Central memory CD4-positive, alpha-beta T cell (primary cell): ENCODE measurements at places on chromosomes 3 and 15.

DNA sequence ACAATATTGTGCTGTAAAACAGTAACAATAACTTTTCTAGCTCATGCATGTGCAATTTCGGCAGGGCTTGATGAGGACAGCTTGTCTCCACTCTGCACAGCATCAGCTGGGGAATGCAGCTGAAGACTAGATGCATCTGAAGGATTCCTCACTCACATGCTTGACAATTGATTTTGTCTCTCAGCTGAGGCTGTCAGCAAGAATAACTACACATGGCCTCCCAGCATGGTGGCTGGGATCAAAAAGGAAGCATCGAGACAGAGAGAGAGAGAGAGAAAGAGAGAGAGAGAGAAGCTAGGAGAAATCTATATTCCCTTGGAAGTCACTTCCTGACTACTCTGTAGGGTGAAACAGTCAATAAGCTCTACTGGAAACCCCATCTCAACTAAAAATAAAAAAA, 487.1 kb downstream of the PLOD2 start:
- no peak for DNase-seq

DNA sequence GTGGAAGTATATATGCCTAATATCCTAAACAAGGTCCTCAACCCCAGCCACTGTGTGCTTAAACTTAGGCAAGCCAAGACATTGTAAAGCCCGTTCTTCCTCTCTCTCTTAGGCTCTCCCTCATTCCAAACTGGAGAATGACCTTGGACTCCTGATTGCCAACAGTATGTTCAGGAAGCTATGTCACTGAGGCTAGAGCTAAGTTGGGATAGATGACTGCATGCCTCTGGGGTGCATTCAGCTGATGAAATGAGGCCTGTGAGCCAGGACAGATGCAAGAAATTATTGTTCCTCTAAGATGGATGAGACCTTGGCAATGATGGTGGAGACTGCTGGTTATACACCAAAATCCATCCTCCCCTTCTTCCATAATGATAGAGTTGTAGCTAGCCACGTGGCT, 27.9 kb upstream of the TBC1D21 start:
- DNase-seq = no peak

- peak; percentile 31 for DNase-seq
Measured at GRCh38 chr3:119219069-119219468, 21.6 kb downstream of the B4GALT4 start.

DNA sequence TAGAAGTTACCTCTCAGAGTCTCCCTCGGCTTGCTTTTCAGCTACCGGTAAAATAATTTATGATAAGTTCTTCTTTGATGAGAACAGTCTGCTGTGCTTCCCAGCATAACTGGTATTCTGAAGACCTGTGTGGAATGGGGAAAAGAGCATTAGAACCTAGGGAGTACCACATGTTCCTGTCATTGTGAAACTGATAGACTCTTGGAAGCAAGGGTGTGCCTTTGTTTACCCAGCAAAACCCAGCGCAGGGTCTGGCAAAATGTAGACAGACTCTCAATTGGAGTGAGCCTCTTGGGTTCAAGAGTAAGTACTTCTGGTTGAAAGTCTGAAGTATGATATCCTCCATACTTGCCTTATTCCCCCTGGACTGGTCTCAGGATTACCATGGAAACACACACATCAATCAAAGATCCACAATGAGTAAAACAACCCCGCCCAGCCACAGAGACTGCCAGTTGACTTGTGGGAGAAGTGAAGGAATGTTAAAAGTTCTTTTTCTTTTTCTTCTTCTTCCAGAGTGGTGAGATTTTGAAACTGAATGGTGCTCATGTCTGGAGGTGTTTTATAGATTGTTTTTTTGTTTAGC, 652.4 kb upstream of the NAALADL2 start:
- DNase-seq = no peak

DNA sequence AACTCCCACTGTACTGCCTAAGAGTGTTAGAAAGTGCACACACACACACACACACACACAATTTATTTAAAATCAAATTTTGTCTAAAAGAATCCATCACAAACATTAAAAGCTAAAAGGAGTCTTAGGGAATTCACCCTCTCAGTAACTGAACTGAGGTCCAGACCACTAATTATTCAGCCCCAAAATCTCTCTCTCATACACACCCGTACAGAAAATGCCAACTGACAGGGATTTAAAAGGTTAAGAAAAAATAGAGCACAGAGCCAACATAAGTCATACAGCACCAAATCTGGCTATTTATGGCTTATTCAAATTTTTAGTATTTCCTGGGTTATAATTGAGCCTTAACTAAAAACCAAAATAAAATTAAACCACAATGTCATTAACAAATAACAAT, 20.7 kb downstream of the GBE1 start:
- no peak for DNase-seq

GRCh38 chr3:50474717-50475116, 28.7 kb downstream of the CACNA2D2 start:
- no peak for DNase-seq

GRCh38 chr15:35170207-35170606, 85.1 kb upstream of the NANOGP8 start:
- DNase-seq = no peak

DNA sequence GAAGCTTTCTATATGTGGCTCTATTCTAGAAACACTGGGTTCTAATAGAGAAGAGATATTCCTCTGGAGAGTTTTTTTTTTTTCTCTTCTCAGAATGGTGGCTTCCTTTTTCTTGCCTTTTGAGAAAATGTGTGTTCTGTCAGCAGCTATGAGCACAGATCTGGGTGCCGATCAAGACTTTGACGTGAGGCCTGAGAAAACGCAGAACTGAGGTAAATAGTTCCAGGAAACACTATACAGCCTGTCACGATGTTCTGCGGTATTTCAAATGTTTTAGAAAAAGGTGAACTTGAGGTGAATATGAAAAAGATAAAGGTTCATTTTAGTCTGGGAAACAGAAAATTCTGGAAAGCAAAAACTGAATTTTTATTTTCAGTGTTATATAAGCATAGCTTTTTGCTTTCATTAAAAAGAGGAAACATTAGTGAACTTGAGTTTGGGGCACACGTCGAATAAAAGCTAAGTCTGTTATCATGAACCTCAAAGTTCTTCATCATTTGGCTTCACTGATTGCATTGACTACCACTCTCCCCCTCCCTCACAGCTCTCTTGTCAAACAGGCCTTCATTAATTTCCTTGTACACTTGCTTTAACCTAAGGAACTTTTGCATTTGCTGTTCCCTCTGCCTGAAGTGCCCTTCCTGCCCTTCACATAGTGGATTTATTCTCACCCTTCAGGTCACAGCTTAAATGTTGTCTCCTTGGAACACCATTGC, 265.1 kb downstream of the NFKBIZ start:
- DNase-seq = peak; percentile 53

GRCh38 chr3:25572336-25572735, 92.4 kb downstream of the TOP2B start:
- no peak for DNase-seq

GRCh38 chr15:89528757-89529352, 32.5 kb upstream of the RHCG start:
- no peak for DNase-seq

GRCh38 chr15:73357999-73358665, 10.6 kb downstream of the HCN4 start:
- DNase-seq = no peak

GRCh38 chr3:101548527-101549105, 13.1 kb upstream of the TRMT10C start:
- no peak for DNase-seq

DNA sequence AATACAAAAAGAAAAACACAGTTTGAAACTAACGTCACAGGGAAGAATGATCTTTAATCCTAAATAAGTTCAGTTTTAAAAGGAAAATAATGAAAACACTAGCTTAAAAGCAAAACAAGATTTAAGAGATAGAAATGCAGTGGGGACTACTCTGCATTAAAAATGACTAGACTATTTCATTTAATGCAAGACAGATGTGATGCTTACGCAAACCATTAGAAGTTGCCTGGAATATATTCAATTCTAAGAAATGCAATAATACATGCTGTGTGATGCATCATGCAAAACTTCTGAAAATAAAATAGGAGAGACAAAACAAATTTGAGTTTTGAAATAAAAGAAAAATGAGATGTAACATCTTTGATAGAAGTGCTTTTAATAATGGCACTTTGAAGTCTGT, 97.6 kb upstream of the STRIT1 start:
- DNase-seq = no peak

GRCh38 chr3:23900744-23901143, 16.0 kb downstream of the NKIRAS1 start:
- no peak for DNase-seq

DNA sequence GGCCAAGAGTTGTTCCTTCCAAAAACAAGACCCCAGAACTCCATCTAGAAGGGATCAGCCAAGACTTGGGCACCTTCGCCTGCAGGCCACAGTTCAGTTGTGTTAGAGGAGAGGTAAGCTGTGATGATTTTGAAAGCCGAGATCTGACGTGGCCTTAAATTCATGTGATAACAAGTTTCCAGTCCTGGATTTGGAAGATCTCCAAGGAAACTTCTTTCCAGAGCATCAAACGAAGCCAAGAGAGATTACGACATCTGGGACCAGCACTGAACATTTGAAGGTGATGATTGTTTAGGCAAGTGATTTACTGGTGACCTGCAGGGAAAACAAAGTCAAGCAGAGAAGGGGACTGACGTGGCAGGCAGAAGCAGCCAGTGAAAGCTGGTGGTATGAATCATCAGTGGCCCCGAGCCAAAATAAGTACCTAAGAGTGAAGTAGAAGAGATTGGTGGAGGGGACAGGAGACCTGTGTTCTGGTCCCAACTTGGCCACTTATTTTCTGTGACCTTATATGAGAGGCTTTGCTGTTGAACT, 339.0 kb upstream of the PROK2 start:
- no peak for DNase-seq

GRCh38 chr15:95259513-95259912, 1028.2 kb downstream of the MCTP2 start:
- peak; percentile 27 for DNase-seq

DNA sequence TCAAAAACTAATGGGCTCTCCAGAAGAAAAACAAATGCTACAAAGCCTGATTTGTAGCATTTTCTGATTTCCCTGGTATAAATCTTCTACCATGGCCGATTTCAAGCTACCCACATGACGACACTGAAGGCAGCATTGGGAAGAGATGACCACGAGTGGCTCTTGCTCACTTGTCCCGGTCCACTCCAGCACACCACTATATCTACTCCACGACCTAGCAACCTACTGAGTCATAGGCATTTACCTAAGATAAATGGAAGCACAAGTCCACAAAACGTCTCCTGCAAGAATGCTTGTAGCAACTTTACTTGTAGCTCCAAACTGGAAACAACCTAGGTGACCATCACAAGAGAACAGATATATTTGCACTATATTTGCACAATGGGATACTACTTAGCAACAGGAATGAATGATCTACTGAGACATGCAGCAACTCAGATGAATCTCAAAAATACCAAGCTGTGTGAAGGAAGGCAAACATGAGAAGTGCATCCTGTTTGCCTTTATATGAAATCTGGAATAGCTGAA, 60.8 kb upstream of the HES1 start:
- DNase-seq = no peak

- DNase-seq = no peak
Measured at GRCh38 chr3:147661916-147662315, 252.8 kb downstream of the ZIC1 start.

GRCh38 chr3:13045904-13046568, 27.2 kb downstream of the IQSEC1 start:
- DNase-seq = no peak

GRCh38 chr3:158863247-158863646, 61.4 kb downstream of the MFSD1 start:
- no peak for DNase-seq

- DNase-seq = no peak
Measured at GRCh38 chr3:58973796-58974195, 76.0 kb downstream of the CFAP20DC start.

DNA sequence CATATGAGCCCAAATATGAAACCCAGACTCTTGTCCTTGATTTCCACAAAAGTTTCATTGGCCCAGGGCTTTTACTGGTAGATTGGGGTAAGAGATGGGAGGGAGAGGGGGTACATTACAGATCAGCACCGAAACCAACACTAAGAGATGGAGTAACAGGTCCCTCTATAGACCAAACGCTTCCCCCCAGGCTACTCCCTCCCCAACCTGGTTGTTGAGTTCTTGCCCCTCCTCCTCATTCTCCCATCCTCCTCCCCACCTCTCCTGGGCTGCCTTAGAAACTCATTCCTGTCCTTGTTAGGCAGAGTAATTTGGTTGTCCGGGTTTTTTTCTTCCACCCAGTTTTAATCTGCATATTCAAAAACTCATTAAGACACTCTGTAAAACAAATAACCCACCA, 74.1 kb downstream of the MESD start:
- no peak for DNase-seq

GRCh38 chr3:172231318-172231901, 192.0 kb downstream of the FNDC3B start:
- no peak for DNase-seq

- no peak for DNase-seq
Measured at GRCh38 chr15:71237456-71238188, 122.4 kb downstream of the THSD4 start.
